Stimulated activated effector memory CD8-positive, alpha-beta T cell treated with anti-CD3 and anti-CD28 coated beads, Interleukin-12 subunit alpha, Interleukin-12 subunit beta, amount 100 ng/mL, for 72 hours (primary cell): ENCODE measurements at places on chromosomes 6 and 20.

DNA sequence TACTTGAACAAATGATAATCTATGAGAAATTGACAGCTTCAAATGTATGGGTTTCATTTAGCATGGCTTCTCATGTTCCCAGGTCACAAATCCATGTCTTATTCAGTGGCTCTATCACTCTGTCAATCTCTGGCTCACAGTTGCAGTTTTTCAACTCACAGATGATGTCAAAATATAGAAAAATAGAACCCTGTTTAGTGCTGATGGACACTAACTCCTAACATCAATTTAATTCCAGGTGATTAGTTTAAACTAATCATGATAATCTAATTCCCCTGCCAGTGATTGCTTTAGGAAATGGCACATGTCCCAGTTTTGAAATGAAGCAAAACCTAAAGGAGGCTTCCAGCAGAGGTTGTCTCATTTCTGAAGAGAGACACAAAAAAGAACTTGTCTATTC, 13.0 kb downstream of the KHDC1 start:
- no peak for DNase-seq

- DNase-seq = no peak
These were observed 15.7 kb upstream of the RPS10 start for GRCh38 chr6:34441526-34441925.

GRCh38 chr20:42690842-42691437, 498.8 kb downstream of the PTPRT start:
- DNase-seq = no peak

DNA sequence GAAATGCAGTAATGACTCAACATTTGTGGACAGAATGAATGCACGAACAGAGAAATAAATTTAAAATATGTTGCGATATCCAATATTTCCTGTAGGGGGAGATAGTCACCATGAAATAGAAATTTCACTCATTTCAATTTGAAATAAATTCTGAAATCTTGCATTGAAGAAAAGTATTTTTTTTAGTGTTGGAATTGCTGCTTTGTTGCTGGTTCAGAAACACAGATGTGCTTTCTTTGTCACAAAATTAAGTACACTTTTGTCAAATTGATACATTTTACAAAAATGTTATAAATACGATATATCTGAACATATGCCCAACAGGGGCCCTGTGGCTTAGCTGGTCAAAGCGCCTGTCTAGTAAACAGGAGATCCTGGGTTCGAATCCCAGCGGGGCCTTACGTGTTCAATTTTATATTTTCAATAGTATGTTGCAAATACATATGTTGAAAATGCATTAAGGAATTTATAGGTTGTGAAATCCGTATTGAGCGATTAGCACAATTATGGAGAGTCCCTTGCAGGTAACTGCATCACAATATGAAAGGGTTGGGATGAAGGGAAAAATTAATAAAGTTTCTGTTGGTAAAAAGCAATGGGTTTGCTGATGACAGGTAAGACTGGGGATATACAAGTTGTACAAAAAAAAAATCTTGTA, 85.4 kb upstream of the PRSS16 start:
- DNase-seq = peak; percentile 65

- DNase-seq = no peak
These were observed 149.9 kb downstream of the MMS22L start for GRCh38 chr6:97133067-97133466.

DNA sequence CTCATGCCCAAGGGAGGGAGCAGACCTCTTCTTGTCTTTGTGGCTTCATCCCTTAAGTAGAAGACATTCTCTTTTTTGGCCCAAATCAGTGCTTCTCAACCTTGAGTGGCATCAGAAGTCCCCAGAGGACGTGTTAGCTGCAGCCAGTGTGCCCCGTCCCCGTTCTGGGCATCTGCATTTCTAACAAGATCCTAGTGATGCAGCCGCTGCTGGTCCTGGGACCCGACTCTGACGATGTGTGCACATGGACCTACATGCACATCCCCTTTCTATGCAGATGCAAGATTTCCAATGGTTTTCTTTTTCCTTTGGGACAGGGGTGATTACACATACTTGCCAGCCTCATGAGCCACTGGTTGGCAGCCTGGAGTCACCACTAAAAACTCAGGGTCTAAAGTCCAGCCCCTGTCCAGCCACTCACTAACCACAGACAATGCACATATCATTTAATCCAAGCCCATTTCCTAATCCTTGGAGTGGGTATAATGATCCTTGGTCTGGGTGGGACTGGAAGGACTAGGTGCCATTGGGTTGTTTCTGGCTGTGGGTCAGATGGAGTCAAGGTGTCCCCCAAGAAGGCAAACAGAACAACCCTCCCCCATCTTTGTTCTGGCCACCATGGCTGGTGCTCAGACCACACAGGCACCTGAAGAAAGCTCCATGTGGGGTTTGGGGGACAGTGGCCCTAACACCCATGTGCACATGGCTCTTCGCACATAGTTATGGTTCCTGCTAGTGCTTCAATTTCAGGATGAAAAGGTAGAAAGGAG, 6.4 kb downstream of the ACSS1 start:
- DNase-seq = no peak

- DNase-seq = no peak
These were observed 66.9 kb upstream of the BHLHE23 start for GRCh38 chr20:63073738-63074065.

DNA sequence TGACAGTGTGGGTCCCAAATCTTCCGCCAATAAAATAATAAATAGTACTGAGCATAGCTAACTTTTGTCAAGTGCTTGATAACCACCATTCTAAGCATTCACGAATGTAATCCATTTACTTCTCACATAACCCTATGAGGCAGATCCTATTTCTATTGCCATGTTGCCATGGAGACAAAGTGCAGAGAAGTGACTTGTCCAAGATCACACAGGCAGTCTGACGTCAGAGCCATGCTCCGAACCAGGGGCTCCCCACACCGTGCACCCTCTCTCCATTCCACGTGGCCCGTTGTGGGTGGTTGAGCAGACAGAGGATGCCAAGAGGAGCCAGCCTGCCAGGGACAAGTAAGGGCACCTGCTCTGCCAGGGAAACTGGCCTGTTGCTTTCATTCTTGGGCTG, 38.9 kb downstream of the CDH22 start:
- DNase-seq = no peak

DNA sequence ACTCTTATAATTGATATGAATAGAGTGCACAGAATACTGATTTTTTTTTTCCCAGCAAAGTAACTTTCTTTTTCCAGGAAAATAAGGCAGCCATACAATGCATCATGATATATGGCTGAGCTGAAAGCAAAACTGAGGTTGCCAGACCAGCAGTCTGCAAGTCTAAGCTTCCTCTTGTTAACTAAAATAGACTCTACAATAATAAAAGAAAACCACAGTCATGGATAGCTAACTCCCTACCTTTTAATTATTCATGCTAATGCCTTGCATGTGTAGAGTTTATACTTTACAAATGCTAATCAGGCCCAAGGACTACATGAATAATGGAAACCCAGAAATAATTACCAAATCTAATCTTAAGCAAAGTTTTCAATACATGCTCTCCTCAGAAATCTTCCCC, 47.4 kb downstream of the MAP7 start:
- no peak for DNase-seq

- DNase-seq = no peak
These were observed 13.5 kb upstream of the PRDM1 start for GRCh38 chr6:106072501-106073090.

DNA sequence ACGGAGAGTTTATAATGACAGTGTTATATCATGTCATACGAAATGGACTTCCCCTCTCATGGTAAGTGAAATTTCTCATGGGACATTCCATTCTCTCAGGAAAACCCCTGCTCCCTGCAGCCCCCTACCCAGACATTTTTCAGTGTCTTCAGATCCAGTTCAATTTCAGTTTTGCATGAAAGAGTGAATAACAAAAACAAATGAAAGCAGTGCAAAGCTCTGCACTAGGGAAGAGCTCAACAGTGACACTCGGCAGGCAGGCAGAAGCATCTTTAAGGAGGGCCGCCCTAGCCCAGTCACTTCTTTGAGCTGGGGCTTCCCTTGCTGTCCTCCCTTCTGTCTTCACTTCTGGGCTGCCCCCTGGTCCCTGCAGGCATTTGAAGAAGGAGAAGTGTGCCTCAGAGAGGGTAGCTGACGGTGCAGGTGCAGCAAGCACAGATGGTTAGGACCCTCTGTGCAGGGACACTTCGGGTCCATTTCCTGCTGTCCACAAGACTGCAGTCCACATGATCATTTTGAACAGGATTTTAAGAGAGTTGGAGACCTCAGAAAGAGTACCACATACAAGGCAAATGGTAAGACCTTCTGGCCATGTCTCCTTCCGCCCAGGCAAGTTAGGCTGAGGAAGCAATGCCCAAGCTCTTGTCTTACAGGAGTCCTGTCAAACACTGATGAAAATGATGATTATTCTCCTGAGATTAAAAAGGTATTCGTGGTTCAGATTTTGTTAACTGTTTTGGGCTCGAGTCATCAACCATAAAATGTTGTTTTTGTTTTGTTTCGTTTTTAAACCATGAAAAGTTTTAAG, 5.4 kb upstream of the DUSP22 start:
- no peak for DNase-seq

DNA sequence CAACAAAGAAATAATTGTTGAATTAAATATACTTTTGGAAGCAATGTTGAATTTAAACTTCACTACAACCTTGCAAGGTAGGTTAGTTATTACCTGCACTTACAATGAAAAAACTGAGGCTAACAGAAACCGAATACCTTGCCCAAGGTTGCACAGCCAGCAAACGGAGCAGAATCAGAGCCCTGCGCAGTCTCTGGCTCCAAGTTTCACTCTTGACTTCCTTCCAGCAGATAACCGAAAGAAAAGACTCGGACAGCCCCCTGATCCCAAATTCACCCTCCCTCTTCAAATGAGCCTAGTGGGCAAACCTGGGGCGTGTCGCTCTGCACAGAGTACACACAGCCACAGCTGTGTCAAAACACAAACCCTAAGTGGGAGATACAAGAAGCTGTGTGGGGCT, 72.1 kb upstream of the FOXQ1 start:
- no peak for DNase-seq

GRCh38 chr20:53937929-53938367, 132.4 kb downstream of the BCAS1 start:
- DNase-seq = no peak

- DNase-seq = no peak
These were observed 4.8 kb downstream of the PHF20 start for GRCh38 chr20:35776513-35777101.

DNA sequence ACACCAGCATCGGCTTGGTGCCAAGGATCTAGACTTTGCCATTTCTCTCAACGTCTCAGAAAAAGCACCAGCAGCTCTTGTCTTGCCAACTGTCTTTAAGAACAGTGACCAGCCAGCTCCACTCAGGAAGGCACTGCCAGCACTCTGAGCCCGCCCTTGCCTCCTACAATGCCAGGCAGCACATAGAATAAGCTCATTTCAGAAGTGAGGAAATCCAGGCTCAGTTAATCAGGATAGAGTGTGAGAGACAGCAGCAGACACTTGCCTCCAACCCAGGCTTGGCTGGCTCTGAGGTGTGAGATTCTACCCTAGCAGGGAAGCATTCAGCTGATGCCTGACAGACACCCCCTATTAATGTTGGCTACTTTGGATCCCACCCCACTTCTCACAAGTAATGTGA, 4.3 kb upstream of the SYNDIG1 start:
- DNase-seq = no peak

GRCh38 chr20:61515922-61516321, 263.9 kb downstream of the CDH4 start:
- DNase-seq = no peak

GRCh38 chr20:50067018-50067417, 45.9 kb downstream of the UBE2V1 start:
- DNase-seq = no peak

GRCh38 chr6:155646443-155646842, 190.8 kb upstream of the NOX3 start:
- DNase-seq = no peak

GRCh38 chr6:37482606-37483251, 17.0 kb downstream of the CCDC167 start:
- no peak for DNase-seq

DNA sequence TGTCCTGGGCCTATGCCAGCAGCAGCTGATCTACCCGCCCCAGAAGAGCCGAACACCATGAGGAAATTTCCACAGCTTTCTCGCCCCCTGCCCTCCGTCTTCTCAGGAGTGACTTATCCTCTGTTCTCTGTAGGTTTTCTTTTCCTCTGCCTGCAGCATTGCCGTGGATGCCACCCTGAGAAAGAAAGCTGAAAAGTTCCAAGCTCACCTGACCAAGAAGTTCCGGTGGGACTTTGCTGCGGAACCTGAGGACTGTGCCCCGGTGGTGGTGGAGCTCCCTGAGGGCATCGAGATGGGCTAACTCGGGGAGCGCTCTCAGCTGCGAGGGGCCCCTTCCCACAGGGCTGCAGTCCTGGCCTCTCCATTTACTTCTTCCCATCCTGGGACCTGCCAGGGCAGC, 19.2 kb downstream of the AAR2 start:
- no peak for DNase-seq

DNA sequence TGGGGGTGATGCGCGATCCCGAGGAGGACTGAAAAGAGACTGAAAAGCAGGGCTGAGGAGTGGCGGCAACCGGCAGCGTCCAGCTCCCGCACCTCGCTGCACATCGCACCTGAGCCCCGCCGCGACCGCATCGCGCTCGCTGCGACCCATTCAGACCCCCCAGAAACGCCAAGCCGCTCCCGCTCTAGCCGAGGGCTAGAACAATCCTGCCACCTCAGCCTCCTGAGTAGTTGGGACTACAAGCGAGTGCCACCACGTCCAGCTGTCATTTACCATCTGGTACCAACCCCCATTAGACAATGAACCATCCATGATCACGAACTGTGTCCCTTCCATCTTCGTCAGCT, 33.2 kb downstream of the HLA-A start:
- no peak for DNase-seq

GRCh38 chr6:67680297-67680932, 954.7 kb upstream of the ADGRB3 start:
- DNase-seq = no peak

DNA sequence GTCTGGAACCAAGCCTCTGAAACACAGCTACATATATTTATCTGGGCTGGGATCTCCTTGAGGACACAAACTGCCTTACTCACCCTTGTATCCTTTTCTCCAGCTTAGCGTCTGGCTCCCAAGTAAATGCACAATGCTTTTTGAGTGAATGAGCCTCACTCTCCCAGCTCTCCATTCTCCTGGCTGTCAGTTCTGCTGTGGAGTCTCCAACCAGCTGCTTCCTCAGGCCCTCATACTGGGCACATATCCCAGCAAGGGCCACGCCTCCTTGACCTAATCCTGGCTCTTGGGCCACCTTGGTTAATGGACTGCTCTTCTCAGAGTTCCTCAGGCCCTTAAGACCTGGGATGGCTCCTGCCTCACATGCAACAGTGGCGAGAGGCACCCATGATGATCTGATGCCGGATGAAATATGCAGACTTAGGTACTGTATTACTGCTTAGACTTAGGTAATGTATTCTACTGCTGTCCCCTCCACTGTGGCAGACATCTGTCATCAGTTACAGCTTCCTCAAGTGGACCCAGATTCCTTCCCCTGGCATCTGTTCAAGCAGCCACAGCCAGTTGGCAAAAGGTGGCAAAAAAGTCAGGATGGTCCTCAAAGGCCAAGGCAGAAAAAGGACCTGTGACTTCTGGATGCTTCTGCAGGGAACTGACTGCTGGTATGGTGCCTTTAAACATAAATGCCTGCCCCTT, 16.5 kb downstream of the SNHG17 start:
- no peak for DNase-seq

- no peak for DNase-seq
These were observed 250.8 kb downstream of the TSHZ2 start for GRCh38 chr20:53222932-53223331.

- no peak for DNase-seq
These were observed at the start of gene EBF4 for GRCh38 chr20:2692036-2692885. EBF4 (plus strand) TSS chr20:2692780; CDS start chr20:2693646, 866 bp downstream.
